ENCODE measurements at places on chromosomes 2 and 18. TPM values are rescaled to one million over a fixed set of nuclear protein-coding genes. Genes with fewer than 3 reads are reported as not detected.

The VWC2L gene
- not detected for total RNA-seq

DNA sequence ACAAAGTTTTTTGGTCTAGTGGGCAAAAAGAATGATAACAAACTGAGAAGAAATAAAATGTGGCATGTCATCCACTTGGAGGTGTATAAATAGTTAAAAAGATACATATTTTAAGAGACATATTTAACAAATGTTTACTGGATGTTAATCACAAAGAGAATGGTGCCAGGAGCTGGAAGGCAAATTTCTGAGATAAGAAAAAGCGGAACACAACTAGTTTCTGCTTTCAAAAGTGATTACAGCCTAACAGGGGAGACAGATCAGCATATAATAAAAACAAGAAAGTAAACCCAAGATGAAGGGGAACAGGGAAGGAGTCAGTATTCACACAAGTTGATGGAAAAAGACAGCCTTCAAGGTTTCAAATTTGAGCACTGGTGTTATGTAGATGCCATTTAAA lies 91.3 kb downstream of the OLA1 start:
- no peak overlapping the region for H3K4me3 ChIP-seq
- H3K27ac ChIP-seq: no peak overlapping the region
- no peaks in the 10 kb centered on the region for H3K27me3 ChIP-seq
- no peak for DNase-seq
- H3K4me1 ChIP-seq: peaks cover 11% of the 10 kb centered on the region

The HOXD11 gene
- not detected for total RNA-seq

DNA sequence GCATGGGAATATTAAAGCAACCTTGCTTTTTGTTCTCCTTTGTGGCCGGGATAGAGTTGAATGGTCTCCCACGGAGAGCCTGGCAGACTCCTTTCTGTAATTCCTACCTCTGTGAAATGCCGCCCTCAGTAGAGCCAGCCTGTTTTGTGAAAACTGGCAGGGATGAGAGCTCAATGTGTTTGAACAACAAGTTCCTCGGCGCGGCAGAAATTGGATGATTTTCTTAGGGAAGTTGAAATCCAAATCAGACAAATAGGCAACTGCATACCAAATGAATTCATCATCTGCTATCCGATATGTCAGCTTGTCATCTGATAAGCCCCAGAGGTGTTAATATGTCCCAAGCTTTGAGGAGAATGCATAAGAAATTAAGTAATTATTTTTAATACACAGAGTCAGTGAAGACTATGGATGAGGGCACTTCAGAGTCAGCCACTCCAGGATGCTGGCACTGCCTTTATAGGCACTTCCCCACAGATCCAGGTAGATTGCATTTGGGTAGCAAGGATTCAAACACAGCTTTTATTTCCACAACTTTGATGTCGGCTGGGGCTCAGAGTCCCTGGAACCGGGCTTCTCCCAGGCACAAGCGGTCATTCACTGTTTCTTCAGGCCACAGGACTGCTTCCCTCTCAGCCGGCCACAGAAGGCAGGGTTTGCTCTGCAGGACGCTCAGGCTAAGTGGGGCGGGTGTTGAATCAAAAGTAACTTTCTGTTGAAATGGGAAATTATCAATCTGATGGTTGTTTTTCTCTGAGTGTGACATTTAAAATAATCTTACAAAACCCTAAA lies 82.8 kb upstream of the REV1 start:
- H3K27ac ChIP-seq: no peak overlapping the region
- H3K4me3 ChIP-seq: no peak overlapping the region
- H3K27me3 ChIP-seq: no peaks in the 10 kb centered on the region

GRCh38 chr18:3688690-3689089 lies 238.7 kb downstream of the TGIF1 start:
- no peak overlapping the region for H3K27ac ChIP-seq
- no peak overlapping the region for H3K4me3 ChIP-seq
- no peaks in the 10 kb centered on the region for H3K36me3 ChIP-seq
- DNase-seq: no peak

The TLX2 gene
- total RNA-seq: 0.34 TPM

DNA sequence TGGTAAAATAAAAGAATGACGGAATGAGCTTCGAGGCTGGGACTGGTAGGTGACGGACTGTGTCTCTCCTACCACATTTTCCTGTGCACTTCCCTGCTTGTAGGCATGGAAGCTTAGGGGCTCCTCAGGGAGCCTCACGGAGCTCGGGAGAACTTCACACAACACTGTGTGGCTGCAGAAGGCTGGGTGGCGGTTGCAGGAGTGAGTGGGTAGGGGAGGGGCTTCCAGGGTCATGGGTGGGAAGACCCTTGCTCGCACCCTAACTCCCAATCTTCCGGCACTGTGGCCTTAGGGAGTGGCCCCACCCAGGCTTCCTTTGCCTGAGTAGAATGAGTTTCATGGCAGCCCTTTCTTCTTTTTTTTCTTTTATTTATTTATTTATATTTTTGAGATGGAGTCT lies 128.6 kb downstream of the INHBB start:
- no peaks in the 10 kb centered on the region for H3K36me3 ChIP-seq
- no peaks in the 10 kb centered on the region for H3K4me1 ChIP-seq
- H3K27me3 ChIP-seq: no peaks in the 10 kb centered on the region
- H3K4me3 ChIP-seq: no peak overlapping the region

GRCh38 chr2:126463892-126464674 lies 191.9 kb upstream of the GYPC start:
- no peak overlapping the region for H3K27ac ChIP-seq
- no peak overlapping the region for H3K4me3 ChIP-seq
- H3K36me3 ChIP-seq: no peaks in the 10 kb centered on the region
- H3K4me1 ChIP-seq: peaks cover 20% of the 10 kb centered on the region
- no peak for DNase-seq
- H3K27me3 ChIP-seq: no peaks in the 10 kb centered on the region

GRCh38 chr2:240586919-240587800 lies 626 bp downstream of the CAPN10 start:
- H3K4me1 ChIP-seq: peaks cover 45% of the 10 kb centered on the region
- peaks cover 25% of the 10 kb centered on the region for H3K36me3 ChIP-seq
- peak; percentile 80 for DNase-seq
- peak overlapping the region; percentile 91 for H3K27ac ChIP-seq
- H3K27me3 ChIP-seq: no peaks in the 10 kb centered on the region
- H3K4me3 ChIP-seq: peak overlapping the region; percentile 97

GRCh38 chr2:138640921-138641676 lies 139.1 kb downstream of the NXPH2 start:
- no peaks in the 10 kb centered on the region for H3K27me3 ChIP-seq
- no peak for DNase-seq
- H3K4me3 ChIP-seq: no peak overlapping the region
- H3K27ac ChIP-seq: no peak overlapping the region
- no peaks in the 10 kb centered on the region for H3K36me3 ChIP-seq

GRCh38 chr2:38146275-38146906 lies 70.4 kb upstream of the CYP1B1 start:
- no peak overlapping the region for H3K4me3 ChIP-seq
- no peaks in the 10 kb centered on the region for H3K36me3 ChIP-seq
- peaks cover 8% of the 10 kb centered on the region for H3K27me3 ChIP-seq

GRCh38 chr2:163637871-163638270 lies 97.9 kb downstream of the FIGN start:
- H3K27me3 ChIP-seq: no peaks in the 10 kb centered on the region
- no peaks in the 10 kb centered on the region for H3K36me3 ChIP-seq
- no peak overlapping the region for H3K4me3 ChIP-seq
- no peak for DNase-seq

The NT5DC4 gene
- total RNA-seq: not detected

- H3K4me3 ChIP-seq: no peak overlapping the region
- DNase-seq: no peak
- H3K36me3 ChIP-seq: no peaks in the 10 kb centered on the region
- no peak overlapping the region for H3K27ac ChIP-seq
- peaks cover 26% of the 10 kb centered on the region for H3K4me1 ChIP-seq
Observed at GRCh38 chr2:65161551-65162100, 31.7 kb upstream of the RAB1A start.

The CRYGD gene
- not detected for total RNA-seq

GRCh38 chr2:224147174-224147573 lies 108.1 kb upstream of the SERPINE2 start:
- H3K4me3 ChIP-seq: no peak overlapping the region
- H3K4me1 ChIP-seq: no peaks in the 10 kb centered on the region
- no peaks in the 10 kb centered on the region for H3K27me3 ChIP-seq

DNA sequence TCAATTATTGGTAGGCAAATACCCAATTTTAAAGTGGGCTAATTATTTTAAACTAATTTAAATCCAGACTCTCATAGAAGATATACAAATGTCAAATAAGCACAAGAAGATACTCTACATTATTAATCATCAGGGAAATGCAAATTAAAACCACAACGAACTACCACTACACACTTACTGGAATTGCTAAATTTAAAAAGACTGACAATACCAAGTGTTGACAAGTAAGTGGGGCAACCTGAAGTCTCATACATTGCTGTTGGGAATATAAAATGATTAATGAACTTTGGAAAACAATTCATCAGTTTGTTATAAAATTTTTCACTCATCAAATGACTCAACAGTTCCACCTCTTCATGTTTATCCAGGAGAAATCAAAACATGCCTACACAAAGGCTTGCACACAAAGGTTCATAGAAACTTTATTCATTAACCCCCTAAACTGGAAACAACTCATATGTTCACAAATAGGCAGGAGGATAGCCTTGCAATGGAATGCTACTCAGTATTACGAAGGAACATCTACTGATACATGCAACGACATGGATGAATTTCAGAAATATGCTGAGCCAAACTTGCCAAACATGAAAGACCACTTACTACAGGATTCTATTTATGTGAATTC lies 120.8 kb downstream of the MCFD2 start:
- H3K27me3 ChIP-seq: peaks cover 38% of the 10 kb centered on the region
- H3K4me3 ChIP-seq: no peak overlapping the region
- H3K36me3 ChIP-seq: no peaks in the 10 kb centered on the region
- DNase-seq: no peak
- H3K27ac ChIP-seq: no peak overlapping the region

GRCh38 chr2:127698553-127699355 lies 2.5 kb upstream of the SFT2D3 start:
- H3K36me3 ChIP-seq: peaks cover 14% of the 10 kb centered on the region
- no peak overlapping the region for H3K27ac ChIP-seq
- no peak for DNase-seq
- H3K4me3 ChIP-seq: no peak overlapping the region
- H3K4me1 ChIP-seq: peaks cover 26% of the 10 kb centered on the region
- H3K27me3 ChIP-seq: no peaks in the 10 kb centered on the region

DNA sequence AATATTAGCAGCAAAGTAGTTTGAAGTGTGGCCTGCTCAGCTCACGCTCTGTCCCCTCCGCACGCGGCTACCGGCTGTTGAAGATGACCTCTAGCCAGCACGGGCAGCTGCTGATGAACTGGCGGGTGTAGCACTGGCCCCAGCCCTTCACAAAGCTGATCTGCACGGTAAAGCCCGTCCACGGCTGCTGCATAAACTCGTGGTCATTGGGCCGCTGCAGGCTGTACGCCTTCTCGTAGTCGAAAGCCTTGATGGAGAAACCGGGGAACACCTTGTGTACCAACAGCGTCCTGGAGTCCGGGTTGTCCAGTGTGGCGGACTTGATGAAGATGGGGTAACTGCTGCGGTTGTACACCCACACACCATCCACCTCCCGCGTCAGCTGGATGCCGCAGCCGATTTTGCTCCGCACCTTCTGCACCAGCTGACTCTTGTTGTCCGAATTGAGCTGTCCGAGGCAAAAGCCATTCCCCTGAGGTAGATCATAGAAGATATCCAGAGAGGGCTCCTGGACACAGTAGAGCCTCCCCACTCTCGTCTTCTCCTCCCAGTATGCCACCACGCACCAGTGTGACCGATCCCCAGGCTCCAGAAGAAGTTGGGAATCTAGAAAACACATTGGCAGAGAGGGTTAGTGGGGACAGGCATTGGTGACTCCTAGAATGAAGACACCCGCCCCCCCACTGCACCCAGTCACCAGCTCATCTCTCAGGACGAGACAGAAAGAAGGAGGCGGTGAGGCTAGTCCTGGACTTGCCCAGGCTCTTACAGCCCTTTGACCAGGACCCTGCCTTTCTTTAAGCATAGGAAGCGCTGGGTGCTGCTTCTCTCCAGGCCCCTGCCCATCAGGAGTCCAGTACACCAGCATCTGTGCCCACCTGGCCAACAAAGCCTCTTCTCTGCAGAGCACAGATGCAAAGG lies 29.2 kb downstream of the SMAD7 start:
- peaks cover 69% of the 10 kb centered on the region for H3K4me1 ChIP-seq
- no peak for DNase-seq
- peak overlapping the region; percentile 15 for H3K27ac ChIP-seq

GRCh38 chr2:9373047-9373446 lies 50.3 kb downstream of the ITGB1BP1 start:
- no peaks in the 10 kb centered on the region for H3K4me1 ChIP-seq
- DNase-seq: no peak
- no peak overlapping the region for H3K4me3 ChIP-seq
- H3K27me3 ChIP-seq: no peaks in the 10 kb centered on the region

DNA sequence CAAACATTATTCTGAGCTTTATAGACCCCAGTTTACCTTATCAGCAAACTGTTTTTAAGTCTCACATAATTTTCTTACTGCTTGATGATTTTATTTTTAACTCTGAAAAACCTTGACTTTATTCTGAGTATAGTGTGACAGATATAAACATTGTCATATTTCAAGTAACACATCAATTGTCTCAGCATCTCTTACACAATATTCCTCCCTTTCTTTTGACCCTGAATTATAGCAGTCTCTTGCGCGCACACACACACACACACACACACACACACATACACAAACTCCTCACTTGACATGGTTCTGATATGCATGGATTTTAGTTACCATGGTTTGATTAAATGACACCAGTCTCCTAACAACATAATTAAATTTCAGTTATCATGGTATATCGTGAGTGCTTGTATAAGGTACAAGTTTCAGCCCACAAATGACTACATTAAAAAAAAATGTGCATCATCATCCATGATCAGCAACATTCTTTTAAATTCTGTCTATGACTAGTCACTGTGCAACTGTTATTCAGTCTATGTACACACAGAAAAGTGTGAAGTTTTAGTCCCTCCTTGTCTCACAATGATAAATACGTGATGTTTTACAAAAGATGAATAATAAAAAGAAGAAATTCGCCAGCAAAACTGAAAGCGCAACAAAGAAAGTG lies 39.5 kb upstream of the TACR1 start:
- H3K27ac ChIP-seq: no peak overlapping the region
- no peak overlapping the region for H3K4me3 ChIP-seq
- no peaks in the 10 kb centered on the region for H3K4me1 ChIP-seq
- H3K27me3 ChIP-seq: no peaks in the 10 kb centered on the region
- H3K36me3 ChIP-seq: no peaks in the 10 kb centered on the region

The HK2 gene
- total RNA-seq: 44.7 TPM

DNA sequence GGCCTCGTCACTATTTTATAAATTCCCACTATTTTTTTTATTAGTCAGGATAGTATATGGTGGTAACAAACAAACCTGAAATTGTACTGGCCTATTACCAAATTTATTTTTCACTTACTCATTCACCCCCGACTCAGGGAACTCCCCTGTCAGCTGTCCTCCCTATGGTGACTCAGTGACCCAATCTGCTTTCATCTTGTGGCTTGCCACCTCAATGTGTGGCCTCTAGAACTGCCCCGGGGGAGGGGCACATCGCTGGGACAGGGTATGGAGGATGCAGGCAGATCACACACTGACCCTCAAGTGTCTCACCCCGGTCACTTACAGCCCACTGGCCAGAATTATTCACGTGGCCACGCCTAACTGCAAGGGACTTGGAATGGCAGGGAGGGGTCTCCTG lies 71.6 kb downstream of the ACTR2 start:
- H3K36me3 ChIP-seq: no peaks in the 10 kb centered on the region
- peak overlapping the region; percentile 28 for H3K4me3 ChIP-seq
- no peak overlapping the region for H3K27ac ChIP-seq
- peaks cover 58% of the 10 kb centered on the region for H3K4me1 ChIP-seq
- DNase-seq: peak; percentile 50

GRCh38 chr2:10720947-10721395 lies 459 bp upstream of the ATP6V1C2 start:
- H3K27me3 ChIP-seq: peaks cover 60% of the 10 kb centered on the region
- no peak for DNase-seq
- H3K36me3 ChIP-seq: no peaks in the 10 kb centered on the region
- H3K4me3 ChIP-seq: no peak overlapping the region
- H3K27ac ChIP-seq: no peak overlapping the region

Data from activated CD8-positive, alpha-beta T cell treated with anti-CD3 and anti-CD28 coated beads, Interleukin-2, amount 10 ng/mL, durations not matched to agents 7 days and 5 days (primary cell).